ENCODE measurements at places on chromosomes 2 and 18.

DNA sequence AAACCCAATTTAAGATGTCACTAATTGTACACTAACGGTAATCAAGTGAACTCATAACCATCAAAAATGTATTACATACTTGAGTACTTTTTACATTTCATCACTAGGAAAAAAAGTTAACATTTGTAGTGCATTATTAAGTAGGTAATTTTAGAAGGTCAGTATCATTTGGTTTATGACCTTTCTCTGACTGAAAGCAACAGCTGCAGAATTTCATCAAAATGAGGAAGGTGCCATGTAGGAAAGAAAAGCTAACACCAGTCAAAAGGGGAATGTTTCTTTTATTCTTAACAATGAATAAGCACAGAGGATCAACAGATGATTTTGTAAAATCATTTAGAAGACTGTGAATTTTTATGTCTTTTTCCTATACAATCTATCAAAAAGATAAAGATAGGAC is 79.0 kb downstream of the PIGN start:
- DNase-seq, result no peak

DNA sequence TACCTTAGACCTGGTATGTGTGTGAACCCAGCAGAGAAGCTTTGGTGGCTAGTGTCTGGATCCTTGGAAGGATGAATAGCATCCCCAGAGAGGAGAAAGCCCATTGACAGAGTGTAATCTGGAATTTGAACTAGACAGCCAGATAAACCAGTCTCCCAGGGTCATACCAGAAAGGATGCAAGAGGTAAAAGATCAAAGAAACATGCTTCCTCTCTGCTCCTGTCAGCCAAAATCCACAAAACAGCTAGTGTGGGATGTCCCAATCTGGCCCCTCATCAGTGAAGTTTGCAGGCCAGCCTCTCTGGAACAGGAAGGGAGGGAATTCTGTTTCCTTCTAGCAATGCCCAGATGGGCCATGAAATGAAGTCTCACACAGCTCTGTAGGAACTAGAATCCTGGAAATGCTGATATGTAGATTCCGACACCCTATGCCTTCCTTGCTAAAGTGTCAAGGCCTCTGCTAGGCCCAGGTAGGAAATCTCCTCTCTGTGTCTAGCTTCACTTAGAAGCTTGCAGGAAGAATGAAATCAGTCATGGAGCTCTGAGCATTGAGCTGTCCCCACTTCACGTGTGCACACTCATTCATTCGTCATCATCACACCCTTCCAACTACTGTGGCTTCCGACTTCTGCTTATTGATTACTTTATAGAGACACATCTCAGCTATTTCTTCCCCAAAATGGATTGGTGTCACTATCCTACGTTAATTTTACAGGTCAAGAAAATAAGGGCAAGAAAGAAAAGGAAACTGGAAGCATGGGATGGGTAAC is 38.0 kb downstream of the EVA1A start:
- DNase-seq, result no peak

DNA sequence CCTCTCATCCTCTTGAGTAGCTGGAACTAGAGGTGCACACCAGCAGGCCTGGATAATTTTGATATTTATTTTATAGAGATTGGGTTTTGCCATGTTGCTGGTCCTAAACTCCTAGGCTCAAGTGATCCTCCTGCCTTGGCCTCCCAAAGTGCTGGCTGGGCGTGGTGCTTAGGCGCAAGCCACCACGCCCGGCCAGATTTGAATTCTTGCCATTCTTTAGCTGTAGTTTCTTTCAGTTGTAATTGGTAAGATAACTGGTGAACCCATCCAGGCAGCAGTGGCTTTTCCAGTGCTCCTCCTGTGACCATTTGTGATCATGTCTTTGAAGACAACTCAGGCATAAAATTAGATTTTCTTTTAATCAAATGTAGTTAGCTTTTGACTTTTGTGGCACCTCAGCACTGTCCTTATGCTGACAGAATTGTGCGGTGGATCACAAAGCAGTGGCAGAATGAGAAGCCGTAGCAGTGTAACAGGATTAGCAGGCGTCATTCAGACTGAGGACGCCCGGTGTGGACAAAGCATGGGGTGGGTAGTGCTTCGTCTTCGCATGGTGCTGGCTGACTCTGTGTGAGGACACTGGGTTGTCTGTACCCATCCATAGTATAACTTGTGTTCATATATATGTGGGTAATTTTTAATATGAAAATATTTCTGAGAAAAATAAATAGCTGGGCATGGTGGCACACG is 30.0 kb upstream of the TOGARAM2 start:
- DNase-seq, result no peak

GRCh38 chr2:71226096-71226964 is 573 bp downstream of the PAIP2B start:
- peak; percentile 4 for DNase-seq

DNA sequence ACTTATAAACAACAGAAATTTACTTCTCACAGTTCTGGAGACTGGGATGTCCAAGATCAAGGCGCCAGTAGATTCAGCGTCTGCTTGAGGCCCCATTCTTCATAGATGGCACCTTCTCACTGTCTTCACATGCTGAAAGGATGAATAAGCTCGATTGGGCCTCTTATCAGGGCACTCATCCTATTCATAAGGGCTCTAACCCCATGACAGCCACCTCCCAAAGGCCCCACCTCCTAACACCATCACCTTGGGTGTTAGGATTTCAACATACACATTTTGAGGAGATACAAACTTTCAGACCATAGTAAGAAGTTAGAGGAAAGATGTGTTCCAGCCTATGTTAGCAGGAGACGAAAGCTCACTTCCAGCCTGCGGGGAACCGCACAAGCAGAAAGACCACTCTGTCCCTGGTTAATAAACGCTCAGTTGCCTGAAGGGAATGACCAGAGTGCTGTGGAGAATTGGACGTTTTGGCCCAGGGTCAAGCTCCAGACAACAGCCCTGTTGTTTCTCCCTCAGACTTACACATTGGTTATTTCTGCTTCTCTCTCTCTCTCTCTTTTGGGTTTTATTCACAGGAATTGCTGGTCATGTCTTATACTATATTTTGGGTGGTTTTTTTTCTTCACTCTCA is 90.3 kb downstream of the MAPRE2 start:
- DNase-seq, result no peak

- DNase-seq, result no peak
Measured at GRCh38 chr2:88069117-88069516, 1.5 kb downstream of the SMYD1 start.

GRCh38 chr2:60259781-60260180 is 293.7 kb downstream of the BCL11A start:
- DNase-seq, result no peak

- DNase-seq, result no peak
Measured at GRCh38 chr2:38074058-38074763, 1.7 kb downstream of the CYP1B1 start.

- DNase-seq, result peak; percentile 63
Measured at GRCh38 chr2:191152482-191153240, 1.9 kb upstream of the STAT4 start.

DNA sequence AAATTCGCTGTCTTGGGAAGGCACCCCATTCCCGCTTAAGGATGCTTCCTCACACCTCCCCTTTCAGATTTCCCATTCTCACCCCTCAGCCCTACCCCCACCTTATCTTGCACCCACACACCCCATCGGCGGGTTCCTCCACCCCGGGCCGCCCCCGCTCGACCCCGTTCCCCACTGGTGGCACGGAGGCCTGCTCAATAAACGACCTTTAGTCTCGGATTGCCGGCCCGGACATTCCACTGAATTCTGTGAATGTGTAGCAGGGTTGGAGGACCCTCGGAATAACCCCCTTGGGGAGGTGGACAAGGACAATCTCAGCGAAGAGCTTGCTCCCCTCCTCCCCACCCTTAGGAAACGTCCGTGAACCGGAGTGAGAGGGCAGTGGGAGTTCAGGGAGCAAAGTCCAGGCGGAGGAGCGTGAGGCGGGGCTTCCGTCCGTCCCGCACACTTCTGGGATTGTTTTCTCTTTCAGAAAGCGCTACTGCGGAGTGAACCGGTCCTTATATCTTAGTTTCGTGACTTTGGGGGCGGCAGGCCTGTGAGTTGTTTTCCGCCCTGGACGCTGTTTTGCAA is 2.8 kb upstream of the LBX2 start:
- DNase-seq, result no peak

DNA sequence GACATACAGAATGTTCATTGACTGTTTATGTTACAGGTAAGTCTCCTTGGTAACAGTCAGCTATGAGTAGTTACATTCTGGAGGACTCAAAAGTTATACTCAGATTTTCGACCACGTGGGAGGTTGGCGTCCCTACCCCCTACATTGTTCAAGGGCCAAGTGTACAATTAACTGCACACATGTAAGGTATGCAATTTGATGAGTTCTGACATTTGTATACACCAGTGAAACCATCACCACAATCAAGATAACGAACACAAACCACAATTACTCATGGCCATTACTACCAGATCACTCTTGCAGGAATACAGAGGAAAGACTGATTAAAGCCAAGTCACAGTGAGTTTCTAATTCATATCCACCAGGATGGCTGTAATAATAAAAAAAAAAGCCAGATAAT is 39.6 kb upstream of the LDLRAD4 start:
- DNase-seq, result peak; percentile 55

DNA sequence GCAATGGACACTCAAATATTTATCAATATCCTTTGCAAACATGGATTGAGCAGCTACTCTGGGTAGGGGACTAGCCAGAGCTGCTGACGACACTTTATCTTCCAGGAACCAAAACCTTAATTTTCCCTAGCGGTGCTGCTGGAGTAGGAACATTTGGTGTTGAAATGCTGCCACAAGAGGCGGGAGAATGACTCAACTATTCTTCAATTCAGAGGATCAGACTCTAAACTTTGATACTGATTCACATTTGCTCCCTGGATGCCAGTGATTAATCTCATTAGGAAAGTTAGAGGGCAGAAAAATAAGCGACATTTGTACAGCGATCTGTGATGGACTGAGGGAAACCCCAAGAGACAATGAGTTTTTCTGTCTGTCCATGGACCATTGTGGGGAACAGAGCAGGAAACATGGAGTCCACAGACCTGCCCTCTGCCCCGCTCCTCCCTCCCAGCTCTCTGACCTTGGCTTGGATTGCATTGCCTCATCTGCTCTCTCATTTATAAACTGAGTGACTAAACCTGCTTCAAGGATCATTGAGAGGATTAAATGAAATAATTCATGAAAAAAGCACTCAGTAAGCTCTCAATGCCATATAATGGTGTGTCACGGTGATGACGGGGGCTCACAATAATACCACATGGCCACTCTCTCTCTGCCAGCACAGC is 12.6 kb upstream of the EPB41L3 start:
- no peak for DNase-seq

- no peak for DNase-seq
Measured at GRCh38 chr2:101827246-101827645, 129.7 kb downstream of the MAP4K4 start.

- DNase-seq, result no peak
Measured at GRCh38 chr18:11251891-11252270, 102.5 kb upstream of the PIEZO2 start.

DNA sequence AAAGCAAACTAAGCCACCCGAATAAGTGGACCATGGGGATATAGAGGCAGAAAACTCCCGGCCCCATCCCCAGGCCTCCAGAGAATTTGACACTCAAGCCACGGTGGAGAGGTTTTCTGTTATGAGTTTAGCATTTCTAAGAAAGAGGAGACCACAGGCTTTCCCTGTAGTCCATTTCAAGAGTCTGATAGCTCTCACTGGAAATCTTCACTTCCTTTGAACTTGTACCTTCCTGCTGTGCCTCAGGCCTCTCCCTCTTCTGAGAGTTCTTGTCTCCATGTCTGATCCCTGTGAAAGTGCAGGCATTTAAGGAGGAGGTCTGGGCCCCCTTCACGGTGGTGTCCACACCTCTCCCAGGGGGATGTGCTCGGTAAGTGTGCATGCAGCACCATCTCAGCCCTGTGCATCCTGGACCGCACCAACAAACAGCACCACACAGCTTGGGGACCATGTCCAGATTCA is 113.7 kb downstream of the BCL2 start:
- DNase-seq, result peak; percentile 68

GRCh38 chr2:166841679-166842078 is 46.6 kb upstream of the XIRP2 start:
- DNase-seq, result no peak

DNA sequence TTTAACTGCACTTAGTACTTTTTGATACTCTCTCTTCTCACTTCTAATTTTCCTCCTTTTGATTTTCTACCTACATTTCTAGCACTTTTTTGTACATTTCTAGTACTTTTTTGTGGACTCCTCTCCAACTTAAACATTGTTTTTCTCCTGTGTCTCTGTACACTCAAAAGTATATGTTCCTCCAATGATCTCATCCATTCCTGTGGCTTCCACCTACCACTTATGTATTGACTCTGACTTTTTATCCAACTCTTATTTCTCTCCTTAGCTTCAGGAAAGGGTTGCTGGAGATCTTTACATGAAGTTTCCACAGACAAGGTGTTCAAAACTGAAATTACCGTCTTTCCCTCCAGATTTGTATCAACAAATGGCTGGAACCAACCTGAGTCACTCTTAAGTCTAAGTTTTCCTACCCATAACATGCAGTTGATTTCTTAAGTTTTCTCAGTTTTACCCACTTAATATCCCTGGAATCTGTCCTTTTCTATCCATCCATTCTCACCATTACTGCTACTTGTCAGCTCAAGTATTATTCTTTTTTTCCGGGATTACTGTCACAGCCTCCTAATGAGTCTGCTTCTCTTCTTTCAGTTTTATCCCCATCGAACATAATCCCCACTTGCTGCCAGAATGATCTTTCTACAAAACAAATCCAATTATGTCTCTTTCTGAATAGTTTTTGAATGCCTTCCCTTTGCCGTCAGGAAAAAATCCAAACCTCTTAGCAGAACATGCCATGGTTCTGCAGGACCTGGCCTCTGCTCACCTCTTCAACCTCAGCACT is 22.6 kb upstream of the PELI1 start:
- no peak for DNase-seq

DNA sequence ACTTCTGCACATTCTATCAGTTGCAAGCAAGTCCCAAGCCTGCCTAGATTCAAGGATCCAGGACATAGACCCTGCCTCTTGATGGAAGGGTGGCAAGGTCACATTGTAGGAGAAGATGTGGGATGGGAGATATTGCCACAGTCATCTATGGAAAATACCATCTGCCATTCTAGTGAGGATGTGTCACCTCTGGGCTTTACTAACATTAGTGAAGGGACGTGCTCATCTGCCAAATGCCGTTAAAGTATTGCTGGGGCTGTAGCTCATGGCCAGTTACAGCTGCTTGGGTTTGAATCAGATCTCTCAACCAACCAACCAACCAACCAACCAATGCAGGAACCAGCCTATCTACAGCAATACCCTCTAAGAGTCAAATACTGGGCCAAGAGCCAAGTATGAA is 49.0 kb downstream of the E2F6 start:
- no peak for DNase-seq

GRCh38 chr18:55354795-55355194 is 233.2 kb downstream of the TCF4 start:
- DNase-seq, result no peak

All from activated CD4-positive, alpha-beta T cell treated with anti-CD3 and anti-CD28 coated beads, Interleukin-2, Interleukin-4, amounts not matched to agents 100 ng/mL and 50 ng/mL, durations not matched to agents 16 hours and 8 hours (primary cell).